Stimulated activated CD4-positive, alpha-beta T cell treated with anti-CD3 and anti-CD28 coated beads, Interleukin-1b, Interleukin-23, amount 100 ng/mL, for 1 hour (primary cell): ENCODE measurements at places on chromosomes 4 and X.

DNA sequence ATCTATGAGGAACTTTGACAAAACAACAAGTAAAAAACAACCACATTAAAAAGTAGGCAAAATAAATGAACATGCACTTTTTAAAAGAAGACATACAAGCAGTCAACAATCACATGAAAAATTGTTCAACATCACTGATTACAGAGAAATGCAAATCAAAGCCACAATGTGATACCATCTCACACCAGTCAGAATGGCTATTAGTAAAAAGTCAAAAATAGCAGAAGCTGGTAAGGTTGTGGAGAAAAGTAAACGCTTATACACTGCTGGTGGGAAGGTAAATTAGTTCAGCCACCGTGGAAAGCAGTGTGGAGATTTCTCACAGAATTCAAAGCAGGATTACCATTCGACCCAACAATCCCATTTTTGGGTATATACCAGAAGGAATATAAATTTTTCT is 17.0 kb upstream of the LNX1 start:
- no peak for DNase-seq

- DNase-seq = no peak
Measured at GRCh38 chrX:79117078-79117477, 27.4 kb upstream of the GPR174 start.

GRCh38 chr4:168385142-168385490 is 66.6 kb upstream of the DDX60 start:
- no peak for DNase-seq

- no peak for DNase-seq
Measured at GRCh38 chr4:173917255-173917960, 366.1 kb downstream of the FBXO8 start.

GRCh38 chr4:80076681-80077080 is 3.7 kb upstream of the ANTXR2 start:
- DNase-seq = no peak

DNA sequence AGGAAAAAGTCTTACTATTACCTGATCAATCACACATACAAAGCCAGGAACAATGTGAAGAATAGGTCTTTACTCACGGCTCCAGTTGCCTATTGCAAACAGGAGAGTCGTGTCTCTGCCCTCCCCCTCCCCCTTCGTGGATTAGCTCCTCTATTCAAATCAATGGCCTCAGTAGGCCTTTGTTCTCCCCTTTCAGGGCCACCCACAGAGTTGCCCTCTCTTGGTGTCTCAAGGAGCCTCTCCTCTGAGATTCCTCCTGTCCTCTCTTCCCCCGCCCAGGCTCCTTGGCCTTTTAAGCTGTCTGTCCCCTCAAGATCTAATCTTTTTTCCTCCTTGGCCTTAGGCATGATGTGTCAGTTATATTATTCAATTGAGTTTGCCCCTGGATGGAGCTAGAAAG is 107.2 kb upstream of the NALF2 start:
- DNase-seq = no peak

GRCh38 chr4:6423575-6423974 is 48.8 kb downstream of the PPP2R2C start:
- no peak for DNase-seq

DNA sequence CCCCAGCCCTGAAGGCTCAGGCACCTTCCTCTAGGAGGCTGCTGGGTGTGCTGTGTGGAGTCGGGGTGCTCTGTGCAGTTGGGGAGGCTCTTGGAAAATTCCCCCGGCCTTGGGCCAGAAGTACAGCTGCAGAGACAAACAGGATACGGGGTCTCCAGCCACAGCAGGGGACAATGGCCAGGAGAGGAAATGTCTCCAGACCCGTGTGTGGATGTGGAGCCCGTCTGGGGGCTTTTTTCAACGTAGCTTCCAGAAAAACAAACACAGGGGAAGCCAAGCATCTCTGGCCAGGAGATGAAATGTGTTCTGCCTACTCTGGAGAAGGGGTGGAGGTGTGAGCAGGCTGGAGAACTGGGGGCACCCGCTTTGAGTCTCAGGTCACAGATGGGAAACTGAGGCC is 3.7 kb upstream of the SH3TC1 start:
- no peak for DNase-seq

DNA sequence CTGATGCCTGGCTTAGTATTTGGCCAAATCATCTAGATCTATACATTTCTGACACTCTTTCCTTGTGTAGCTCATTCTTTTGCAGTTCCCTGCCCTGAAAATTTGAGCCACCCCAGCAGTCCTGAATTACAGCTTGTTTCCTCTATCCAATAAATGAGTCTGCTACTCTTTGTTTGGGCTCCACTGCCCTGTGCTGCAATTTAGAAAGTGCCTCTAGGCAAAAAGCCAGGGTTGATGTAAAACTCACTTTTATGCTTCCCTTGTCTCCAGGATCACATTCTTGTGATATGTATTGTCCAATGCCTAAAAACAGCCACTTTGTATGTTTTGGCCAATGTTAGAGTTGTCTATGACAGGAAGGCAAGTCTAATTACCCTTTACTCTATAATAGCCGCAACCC is 101.7 kb upstream of the MAP3K15 start:
- DNase-seq = no peak

GRCh38 chr4:581753-582361 is 5.8 kb upstream of the TMEM271 start:
- no peak for DNase-seq

- peak; percentile 14 for DNase-seq
Measured at GRCh38 chrX:119605464-119606279, 552 bp downstream of the NKRF start.

- no peak for DNase-seq
Measured at GRCh38 chr4:141995056-141995455, 358.7 kb downstream of the IL15 start.

DNA sequence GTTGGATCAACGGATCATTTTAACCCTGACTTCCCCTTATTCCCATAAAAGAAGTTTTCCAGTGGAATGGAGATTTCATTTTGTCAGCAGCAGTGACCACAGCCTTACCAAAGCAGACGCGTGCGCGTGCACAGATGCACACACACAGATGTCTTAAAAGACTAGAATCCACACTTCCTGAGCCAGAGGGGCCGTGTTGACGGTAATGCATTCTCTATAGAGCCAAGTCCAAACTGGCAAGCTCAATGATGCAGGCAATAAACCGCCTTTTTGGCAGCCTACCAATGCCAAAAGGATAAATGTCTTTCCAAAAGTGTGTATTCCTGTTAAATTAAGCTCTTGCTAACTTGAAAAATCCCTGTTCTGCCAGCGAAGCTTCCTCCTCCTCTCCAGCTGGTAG is 18.8 kb upstream of the CLDN34 start:
- DNase-seq = no peak

- DNase-seq = no peak
Measured at GRCh38 chrX:39631276-39632229, 466.2 kb downstream of the BCOR start.

- DNase-seq = no peak
Measured at GRCh38 chr4:25993395-25994185, 79.6 kb downstream of the SMIM20 start.

- no peak for DNase-seq
Measured at GRCh38 chrX:121221322-121221977, 174.0 kb downstream of the GLUD2 start.

DNA sequence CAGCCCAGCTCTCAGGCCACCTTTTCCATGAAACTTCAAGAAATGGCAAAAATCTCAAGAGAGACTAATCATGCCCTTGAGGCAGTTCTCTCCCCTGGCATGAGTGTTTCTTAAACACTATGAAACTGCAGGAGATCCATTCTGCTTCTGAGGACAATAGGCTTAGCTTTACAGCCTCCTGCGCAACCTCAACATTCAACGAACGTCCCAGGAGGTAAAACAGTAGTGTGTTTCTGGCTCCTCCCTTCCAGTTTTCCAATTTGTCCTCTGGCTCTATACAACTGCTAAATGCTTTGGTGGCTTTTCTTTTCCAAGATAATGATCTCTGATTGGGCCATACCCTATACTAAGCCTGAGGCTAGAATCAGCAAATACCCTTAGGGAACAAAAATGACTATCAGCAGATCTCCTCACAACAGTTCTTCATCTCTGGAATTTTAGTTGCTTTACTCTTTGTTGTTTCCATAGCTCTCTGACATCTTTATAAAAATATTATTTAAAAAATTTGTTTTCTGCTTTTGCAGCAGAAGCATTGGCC is 87.0 kb upstream of the FAT1 start:
- no peak for DNase-seq

DNA sequence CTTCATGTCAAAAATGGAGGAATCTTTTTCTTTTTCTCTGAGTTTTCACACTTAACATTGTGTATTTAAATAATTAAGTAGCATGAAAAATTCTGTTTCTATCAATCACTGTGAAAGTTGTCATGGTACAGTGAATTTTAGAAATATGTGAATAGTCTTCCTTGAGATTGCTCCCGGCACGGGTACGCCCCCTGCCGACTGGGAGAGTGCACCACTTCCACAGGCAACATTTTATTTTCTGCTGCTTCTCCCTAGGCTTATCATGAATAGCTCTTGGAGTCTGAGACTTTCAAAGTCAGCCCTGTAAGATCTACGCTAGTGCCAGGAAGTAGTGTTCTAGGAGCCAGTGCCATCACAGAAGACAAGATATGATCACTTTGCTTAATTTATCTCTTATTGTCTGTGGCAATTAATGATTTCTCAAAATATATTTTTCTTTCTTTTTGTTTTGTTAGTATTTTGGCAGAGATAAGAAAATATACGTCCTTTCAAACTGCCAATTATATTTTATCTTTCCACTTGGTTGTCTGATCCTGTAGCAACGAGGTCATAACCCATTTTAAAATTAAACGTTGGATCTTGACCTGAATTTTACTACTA is 763.8 kb upstream of the AADAT start:
- DNase-seq = no peak

- no peak for DNase-seq
Measured at GRCh38 chrX:27565992-27566391, 24.2 kb upstream of the DCAF8L2 start.

GRCh38 chrX:100643212-100643611 is 787 bp upstream of the SRPX2 start:
- DNase-seq = no peak

DNA sequence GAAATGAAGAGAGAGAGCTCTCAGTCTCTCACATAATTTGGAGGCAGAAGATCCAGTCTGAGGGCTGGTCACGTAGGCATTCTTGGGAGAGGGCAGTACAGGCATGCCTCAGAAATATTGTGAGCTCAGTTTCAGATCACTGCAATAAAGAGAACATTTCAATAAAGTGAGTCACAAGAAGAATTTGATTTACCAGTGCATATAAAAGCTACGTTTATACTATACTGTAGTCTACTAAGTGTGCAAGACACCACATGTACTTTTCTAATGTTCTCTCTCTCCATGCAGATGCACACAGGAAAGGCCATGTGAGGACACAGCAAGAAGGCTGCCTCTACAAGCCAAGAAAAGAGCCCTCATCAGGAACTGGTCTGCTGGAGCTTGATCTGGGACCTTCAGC is 583.5 kb upstream of the FAT1 start:
- no peak for DNase-seq
